ENCODE measurements at places on chromosomes 4 and X.

DNA sequence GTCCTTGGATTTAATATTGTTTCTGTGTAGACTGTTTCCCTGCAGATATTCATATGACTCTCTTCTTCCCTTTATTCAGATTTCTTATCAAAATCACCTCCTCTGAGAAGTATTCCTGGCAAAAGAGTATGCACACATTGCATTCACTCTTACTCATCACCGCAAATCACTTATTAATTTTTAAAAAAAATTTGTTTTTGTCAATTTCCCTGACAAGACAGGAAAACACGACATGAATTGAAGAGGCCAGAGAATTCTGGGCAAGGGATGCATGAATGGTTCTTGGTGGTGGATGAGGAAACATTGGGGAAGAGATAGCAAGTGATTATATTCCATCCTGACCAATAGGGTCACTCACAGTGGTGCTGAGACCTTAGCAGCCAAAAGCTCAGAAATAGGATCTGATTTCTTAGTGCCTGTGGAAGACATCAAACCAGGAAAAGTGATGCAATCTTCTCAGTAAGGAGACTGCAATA lies 522.5 kb upstream of the AGA start:
- no peak for DNase-seq

GRCh38 chrX:85504381-85504780 lies 124.9 kb upstream of the POF1B start:
- DNase-seq: no peak

DNA sequence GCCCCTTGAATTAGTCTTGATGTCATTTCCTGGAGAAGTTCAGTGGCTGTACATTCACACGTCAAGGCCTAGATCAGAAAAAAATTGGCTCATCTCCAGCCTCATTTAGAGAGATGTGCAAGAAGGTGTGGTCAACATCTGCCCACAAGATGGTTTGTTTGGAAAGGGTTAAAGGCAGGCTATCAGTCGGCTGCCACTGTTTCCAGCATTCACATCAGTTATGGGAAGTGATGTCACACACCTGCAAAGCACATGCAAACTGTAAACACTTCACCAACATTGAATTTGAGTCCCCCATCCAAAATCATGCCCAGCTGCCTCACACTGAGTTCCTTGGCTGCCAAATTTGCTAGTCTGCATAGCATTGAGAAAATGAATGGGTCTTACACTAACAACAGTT lies 498.3 kb upstream of the INTU start:
- no peak for DNase-seq

DNA sequence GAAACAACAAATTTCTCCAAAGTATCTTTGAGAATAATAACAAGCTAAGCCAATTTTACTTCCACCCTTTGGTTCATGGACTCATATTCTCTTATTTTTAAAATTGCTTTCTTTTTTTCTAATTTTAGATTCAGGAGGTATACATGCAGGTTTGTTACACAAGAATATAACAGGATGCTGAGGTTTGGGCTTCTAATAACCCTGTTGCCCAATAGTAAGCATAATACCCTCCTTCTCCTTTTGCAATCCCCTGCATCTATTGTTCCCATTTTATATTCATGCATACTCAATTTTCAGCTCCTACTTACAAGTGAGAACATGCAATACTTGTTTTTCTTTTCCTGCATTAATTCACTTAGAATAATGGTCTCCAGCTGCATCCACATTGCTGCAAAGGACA lies 202.3 kb upstream of the FSTL5 start:
- DNase-seq: no peak

- no peak for DNase-seq
Observed at GRCh38 chr4:2662598-2662997, 93.5 kb downstream of the TNIP2 start.

GRCh38 chr4:77471821-77472495 lies 133.7 kb upstream of the CXCL13 start:
- DNase-seq: no peak

- DNase-seq: no peak
Observed at GRCh38 chr4:5127556-5127955, 76.3 kb downstream of the STK32B start.

DNA sequence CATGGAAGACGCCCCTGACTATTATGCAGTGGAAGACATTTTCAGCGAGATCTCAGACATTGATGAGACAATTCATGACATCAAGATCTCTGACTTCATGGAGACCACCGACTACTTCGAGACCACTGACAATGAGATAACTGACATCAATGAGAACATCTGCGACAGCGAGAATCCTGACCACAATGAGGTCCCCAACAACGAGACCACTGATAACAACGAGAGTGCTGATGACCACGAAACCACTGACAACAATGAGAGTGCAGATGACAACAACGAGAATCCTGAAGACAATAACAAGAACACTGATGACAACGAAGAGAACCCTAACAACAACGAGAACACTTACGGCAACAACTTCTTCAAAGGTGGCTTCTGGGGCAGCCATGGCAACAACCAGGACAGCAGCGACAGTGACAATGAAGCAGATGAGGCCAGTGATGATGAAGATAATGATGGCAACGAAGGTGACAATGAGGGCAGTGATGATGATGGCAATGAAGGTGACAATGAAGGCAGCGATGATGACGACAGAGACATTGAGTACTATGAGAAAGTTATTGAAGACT lies 3.6 kb downstream of the TSPYL2 start:
- DNase-seq: peak; percentile 60

DNA sequence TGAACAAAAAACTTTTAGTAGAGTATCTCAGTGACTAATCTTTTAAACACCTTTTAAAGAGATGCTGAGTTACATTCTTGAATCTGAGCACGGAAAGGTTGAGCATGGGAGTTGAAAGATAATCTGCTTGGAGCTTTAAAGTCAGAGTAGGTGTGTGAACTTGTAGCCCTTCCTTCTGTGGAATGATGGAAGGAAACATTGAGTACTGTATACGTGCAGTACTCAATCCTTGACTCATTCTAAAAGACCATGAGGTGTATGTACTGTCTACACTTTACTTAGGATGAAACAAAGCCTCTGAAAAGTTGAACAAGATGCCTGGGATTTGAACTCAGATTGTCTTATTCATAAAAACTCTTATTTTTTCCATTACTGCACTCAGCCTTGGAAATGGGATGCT lies 3.4 kb downstream of the ENOPH1 start:
- no peak for DNase-seq

- no peak for DNase-seq
Observed at GRCh38 chr4:124053872-124054538, 657.4 kb downstream of the SPRY1 start.

GRCh38 chr4:114078636-114079035 lies 99.2 kb upstream of the ARSJ start:
- DNase-seq: no peak

DNA sequence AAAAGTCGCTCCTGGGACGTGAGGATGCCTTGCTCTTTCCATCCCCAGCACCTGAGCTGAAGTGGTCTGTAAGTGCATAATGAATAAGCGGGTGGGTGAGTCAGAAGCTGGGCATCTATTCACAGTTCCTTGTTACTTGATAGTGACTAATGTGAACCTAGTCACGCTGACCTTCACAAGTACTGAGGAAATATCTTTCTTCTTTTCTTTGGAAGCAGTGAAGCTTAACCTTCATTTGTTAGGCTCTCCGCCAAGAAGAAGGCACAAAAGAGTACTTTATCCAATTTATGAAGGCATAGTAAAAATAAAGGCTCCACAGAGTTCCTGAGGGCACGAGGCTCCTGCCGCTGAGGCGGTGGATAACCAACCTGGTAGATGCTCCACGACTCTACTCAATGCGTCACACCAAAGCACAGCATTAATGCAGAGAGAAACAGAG lies 475.7 kb upstream of the SLIT2 start:
- no peak for DNase-seq

- no peak for DNase-seq
Observed at GRCh38 chrX:22037911-22038537, 5.9 kb downstream of the PHEX start.

DNA sequence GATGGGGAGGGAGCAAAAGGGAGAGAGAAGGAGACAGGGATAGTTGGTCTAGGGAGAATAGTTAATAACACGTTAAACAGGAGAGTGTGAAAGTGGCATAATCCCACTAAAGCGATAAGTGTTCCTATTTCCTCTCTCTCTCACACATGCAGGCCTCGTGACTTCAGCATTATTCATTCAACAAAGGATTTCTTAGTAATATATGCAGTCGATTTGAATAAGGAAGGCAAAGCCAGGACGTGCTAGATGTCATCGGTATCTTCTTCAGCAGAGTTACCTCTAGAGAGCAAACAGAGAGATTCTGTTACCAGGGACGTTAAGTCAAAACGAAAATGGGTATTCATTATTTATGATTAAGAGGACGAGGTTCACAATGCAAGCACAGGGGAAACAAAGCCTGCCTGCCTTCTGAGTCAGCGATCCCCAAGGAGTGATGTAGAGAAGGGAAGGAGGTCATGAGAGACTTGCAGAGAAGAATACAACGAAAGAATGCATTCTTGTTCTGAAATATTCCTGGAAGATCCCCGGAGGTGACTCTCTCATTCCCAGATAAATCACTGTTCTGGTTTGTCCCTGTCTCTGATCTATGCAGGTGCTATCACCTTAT lies 1048.4 kb downstream of the NLGN4X start:
- no peak for DNase-seq

GRCh38 chr4:7003879-7004240 lies 39.3 kb upstream of the TADA2B start:
- DNase-seq: no peak

DNA sequence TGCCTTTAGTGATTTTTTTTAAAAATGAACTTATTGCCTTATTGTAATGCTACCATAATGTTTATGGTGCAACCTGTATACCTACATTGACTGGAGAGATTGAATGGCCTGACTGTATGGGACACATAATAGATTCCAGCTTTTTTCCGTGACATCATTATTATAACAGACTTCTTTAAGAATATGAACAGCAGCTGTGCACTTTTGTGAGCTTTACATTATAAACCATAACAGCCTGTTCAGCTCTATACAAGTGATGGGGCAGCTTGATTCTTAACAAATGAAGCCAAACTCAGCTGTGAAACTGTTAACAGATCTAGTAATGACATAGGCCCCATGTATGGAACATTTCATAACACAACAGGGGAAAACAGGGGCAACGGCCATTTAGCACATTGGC lies 187.0 kb downstream of the BMPR1B start:
- no peak for DNase-seq

GRCh38 chrX:37872303-37872655 lies 24.9 kb upstream of the DYNLT3 start:
- no peak for DNase-seq

DNA sequence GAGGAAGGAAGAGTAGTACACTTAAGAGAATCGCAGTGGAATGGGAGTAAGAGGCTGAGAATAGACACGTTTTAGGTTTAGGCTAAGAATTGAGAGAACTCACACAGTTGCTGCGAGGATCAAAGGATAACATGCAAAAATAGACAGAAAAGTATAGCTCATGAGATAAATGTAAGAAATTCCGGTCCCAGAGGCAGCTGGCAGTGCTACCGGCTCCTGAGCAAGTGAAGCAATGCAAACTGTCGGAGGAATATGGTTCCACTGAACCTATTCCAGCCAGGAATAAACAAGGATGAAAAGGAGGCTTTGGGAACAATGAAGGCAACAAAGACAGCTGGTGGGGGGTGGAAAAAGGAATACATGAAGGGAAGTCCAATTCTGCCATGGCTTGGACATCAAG lies 191.8 kb downstream of the QDPR start:
- DNase-seq: no peak

- DNase-seq: no peak
Observed at GRCh38 chr4:52572936-52573485, 86.1 kb downstream of the USP46 start.

DNA sequence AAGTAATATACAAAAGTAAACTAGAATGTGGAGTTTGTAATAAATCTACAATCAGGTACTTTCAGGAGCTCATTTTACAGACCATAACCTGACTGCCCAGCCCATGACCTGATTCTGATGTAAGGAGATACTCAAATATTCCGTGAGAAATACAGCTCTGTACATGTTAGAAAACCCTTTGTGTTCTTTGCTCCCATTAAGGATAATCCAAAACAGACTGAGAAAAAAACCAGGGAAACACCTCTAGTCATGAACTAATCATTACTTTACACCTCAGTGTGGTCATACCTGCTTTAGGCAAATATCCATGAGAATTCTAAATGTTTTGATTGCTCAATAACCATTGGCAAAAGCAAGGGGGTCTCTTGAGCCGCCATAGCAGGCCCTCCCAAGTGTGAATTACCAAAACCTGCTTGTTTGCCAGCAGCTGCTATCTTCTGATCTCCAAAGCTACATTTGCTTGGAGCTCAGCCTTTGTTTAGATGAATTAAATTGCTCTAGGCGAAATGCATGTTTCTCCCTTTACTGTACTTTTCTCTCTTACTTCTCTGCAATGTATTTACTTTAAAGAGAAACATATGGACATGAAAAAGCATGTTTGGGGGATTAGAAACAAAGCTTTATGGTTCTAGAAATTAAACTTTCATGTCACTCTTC lies 79.1 kb downstream of the ANKRD50 start:
- DNase-seq: no peak

DNA sequence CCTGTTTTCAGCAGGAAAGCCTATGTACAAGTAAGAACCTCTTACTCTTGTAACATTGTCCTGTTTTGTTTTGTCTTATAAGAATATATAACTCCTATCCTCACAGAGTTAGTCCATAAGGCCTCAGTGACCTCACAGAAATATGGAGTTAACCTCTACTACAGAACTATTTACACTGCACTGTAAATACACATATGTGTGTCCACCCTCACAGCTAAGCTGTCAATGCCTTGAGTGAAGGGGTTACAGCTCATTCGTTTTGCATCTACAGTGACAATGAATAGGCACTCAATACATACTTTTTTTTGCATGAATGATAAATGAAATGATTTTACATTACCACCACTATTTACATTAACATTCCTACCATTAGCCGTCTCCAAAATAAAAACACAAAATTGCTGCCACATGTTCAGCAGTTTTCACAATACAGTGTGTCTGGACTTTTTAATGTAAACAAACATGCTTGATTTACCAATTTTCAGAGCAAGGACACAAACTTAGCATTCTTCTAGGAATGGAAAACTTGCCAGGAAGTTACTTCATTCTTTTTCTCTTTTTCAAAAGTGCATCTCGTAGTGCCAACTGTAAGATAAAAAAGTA lies 9.5 kb upstream of the NAAA start:
- DNase-seq: no peak

DNA sequence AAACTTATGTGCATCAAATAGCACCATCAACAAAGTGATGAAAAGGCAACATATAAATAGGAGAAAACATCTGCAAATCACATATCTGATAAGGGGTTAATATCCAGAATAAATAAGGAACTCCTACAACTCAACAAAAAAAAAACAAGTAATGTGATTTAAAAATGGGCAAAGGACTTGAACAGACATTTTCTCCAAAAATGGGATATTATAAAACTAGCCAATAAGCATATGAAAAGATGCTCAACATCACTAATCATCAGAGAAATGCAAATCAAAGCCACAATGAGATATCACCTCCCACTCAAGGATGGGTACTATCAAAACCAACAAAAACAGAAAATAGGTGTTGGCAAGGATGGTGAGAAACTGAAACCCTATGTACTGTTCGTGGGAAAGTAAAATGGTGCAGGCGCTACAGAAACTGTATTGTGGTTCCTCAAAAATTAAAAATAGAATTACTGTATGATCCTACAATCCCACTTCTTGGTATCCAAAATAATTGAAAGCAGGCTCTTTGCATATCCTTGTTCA lies 2.4 kb downstream of the DNAJB14 start:
- DNase-seq: peak; percentile 27

All from T-cell (primary cell).